Stimulated activated CD8-positive, alpha-beta memory T cell treated with anti-CD3 and anti-CD28 coated beads, Interleukin-2, amount 100 ng/mL, for 48 hours (primary cell): ENCODE measurements at places on chromosomes 7 and 10.

DNA sequence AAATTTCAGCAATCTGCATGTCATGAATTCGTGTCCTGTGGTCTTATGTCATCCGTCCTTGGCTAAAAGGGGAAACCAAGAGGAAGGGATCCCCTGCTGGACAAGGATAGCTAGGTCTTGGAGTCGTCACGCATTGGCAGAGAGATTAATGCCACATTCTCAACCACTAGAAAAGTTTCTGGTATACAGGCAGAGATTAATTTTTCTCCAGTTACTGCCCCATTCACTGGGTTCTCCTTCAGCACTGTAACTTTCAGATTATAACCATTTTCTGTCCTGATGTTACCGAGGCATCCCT, 1060.6 kb upstream of the AUTS2 start:
- no peak for DNase-seq

GRCh38 chr10:126060261-126060931, 164.0 kb downstream of the FANK1 start:
- no peak for DNase-seq

GRCh38 chr10:35598379-35598778, 6.8 kb upstream of the GJD4 start:
- no peak for DNase-seq

DNA sequence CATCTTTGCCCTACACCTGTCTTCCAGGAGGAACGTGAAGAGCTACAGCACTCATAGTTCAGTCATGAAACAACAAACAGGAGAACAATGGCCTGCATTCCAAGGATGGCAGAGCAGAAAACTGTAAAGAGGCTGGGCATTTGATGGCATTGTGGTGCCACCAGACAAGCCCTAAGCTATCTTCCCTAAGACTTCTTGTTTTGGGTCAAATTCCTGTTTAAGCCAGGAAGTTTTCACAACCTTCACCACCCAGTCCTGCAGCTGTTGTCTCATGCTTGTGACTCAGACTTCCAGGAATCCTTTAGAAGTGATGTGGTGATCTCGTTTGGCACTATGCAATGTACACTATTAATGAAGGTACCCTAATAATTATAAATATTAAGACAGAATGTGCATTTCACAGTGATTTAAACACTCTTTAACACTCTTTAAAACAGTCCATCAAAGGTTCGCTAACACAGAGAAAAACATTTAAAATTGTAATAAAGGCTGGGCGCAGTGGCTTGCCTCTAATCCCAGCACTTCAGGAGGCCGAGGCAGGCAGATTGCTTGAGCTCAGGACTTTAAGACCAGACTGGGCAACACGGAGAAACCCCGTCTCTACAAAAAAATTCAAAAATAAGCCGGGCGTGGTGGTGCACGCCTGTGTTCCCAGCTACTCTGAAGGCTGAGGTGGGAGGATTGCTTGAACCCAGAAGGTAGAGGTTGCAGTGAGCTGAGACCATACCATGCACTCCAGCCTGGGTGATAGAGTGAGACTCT, 2.7 kb upstream of the HERPUD2 start:
- no peak for DNase-seq

DNA sequence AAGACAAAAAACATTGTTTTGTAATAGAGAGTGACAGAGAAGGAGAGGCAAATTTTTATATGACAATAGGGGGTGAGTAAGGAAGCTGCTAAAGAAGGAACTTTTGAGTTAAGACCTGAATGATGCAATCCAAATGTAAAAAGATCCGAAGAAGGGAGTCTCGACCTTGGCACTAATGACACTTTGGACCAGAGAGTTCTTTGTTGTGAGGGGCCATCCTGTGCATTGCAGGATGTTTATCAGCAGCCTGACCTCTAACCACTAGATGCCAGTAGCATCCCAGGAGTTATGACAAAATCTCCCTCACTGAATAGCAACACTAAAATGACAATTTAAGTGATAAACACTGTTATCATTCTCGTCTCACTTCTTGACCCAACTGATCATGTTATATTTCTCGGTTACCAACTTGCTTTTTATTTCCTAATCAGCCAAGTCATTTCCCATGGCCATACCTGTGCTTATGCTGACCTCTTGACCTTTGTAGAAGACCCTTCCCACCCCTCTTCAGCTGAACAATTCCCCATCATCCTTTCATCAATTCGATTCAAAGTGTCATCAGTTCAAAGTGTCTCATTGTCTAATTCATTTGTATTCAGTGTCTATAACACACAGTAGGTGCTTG, 30.0 kb downstream of the DGKI start:
- no peak for DNase-seq
